ENCODE measurements at places on chromosomes 11 and 22.

DNA sequence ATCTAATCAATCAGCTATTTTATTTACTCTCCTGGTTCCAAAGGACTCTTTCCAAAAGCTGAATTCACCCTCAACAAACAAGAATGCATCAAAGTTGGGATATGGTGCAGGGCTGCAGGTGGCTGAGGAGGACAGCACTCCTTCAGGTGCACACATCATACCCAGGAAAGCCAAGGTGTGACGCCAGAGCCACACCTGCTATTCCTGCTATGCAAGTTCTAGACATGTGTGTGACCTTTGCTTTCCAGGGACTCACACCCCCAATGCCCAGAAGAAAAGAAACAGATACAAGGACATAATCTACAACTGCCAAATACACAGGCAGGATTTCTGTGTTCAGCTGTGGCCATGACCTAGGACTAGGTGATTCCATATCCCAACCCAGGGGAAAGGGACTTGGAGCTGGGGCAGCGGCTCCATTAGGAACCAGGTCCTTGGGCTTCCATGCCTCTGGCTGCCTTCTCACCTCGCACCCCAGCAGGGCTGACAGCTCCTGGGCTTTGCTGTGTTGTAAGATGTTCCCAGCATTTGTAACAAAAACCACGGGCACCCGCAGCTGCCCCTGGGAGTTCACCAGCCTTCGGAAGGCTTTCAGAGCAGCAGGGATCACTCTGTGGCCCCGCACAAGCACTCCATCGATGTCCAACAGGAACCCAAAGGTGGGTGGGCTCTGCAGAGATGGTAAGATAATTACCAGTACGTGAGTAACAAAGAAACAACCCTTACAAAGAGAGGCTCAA lies 9.8 kb downstream of the HDHD5 start:
- no peak for DNase-seq

- DNase-seq, result no peak
Measured at GRCh38 chr22:31893460-31893859, 50.9 kb upstream of the YWHAH start.

- DNase-seq, result no peak
Measured at GRCh38 chr11:129814244-129815014, 1.2 kb upstream of the TMEM45B start.

DNA sequence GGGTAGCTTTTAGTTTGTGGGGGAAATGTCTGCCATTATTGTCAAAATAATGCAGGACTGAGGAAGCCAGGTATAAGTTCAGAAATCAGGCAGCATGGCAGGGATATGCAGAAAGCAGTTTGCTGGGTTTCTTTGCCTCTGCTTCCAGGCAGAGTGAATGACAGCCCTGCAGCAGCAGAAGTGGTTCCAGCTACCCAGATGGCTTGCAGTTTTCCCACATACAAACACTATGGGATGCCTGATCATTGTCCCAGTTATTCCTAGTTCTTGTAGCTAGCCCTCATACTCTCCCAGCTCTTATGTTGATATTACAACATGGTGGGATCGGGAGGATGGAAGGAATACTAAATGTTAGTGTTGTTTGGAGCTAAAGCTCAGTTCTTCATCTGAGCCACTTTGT lies 2.8 kb upstream of the DIXDC1 start:
- no peak for DNase-seq

- no peak for DNase-seq
Measured at GRCh38 chr11:26244207-26244606, 87.7 kb upstream of the ANO3 start.

DNA sequence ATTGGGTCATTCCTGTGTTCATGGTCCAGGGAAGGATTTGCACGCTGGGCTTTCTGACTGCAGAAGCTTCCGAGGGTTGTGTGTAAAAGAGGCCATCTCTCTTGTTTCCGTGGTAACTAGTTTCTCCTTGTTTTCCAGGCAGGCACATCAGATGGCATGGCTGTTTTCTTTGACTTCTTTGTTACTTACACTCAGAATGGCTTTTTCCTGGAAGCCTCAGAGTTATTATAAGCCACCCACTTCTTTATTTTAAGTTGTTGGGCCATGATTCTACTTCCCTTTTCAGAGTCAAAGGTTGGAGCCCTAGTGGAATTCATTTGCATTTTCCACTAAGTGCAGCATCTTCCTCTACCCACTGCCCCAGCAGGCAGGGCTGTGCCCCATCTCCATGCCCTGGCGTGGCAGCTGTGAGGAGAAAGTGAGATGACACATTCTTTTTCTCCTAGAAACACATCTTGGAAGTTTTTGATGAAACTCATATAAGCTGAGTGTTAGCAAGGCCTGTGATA lies 94.9 kb downstream of the PRR5L start:
- no peak for DNase-seq

DNA sequence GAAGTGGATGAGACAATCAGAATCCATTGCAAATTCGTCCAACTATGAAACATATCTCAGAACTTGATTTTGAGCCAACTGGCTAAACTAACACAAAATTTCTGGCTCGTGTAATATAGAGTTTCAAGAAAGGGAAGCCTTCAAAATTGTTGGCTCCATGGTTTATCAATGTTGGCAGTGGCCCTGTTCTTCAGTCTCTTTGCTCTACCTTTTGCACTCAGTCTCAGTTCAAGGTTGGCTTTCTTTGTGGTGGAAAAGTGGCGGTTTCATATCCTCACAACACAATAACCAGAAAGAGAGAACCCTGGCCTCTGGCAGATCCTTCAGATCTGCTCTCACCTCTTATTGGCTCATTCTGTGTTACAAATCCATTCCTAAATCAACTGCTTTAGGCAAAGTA lies 473.8 kb upstream of the API5 start:
- DNase-seq, result no peak

- DNase-seq, result no peak
Measured at GRCh38 chr11:78010755-78011154, 12.3 kb downstream of the KCTD14 start.

DNA sequence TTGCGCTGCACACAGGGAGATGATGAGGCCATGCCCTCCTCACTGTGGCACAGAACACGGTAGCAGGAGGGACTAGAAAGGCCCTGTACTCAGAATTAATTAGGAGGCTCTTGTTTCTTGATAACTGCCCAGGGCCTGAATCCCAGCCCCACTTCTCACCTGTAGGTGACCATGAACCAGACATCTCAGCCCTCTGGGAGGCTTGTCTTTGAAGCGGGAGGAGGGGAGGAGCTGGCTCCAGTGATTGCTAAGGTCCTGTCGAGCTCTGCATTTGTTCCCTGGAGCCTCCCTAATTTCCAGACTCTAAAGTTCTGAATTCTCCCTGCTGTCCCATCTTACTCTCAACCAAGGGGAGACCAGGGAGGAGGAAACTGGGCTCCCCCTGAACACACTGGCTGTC lies 19.8 kb upstream of the OAF start:
- no peak for DNase-seq

DNA sequence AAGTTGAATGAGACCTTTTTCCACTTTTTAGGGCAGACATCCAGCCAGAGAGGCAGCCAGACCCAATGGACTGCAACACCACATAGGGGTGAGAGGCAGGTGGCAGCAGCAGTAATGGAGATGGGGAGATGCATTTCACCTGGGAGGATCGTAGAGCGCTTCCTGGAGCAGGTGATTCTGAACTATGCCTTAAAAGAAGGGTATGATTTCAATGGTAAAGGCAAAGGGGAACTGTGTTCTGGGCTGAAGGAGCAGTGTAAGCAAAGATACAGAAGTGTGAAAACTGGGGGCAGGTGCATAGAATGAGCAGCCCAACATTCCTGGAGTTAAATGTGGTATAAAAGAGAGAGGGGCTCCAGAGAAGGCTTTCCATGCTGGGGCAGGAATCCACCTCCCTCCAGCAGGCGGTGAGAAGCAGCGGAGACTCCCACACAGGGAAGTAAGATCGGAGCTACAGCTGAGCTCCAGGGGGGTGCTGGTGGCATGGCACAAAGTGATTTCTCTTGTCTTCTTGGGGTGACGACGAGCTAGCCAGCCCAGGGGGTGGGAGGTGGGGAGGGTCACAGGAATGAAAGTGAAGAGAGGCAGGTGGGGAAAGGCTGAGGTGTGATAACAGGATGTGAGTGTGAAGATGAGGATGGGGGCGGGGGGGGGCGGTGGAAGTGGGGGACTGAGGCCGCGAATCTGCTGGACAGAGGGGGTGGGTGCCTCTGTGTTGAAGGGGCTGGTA lies 4.3 kb upstream of the SERHL2 start:
- no peak for DNase-seq

DNA sequence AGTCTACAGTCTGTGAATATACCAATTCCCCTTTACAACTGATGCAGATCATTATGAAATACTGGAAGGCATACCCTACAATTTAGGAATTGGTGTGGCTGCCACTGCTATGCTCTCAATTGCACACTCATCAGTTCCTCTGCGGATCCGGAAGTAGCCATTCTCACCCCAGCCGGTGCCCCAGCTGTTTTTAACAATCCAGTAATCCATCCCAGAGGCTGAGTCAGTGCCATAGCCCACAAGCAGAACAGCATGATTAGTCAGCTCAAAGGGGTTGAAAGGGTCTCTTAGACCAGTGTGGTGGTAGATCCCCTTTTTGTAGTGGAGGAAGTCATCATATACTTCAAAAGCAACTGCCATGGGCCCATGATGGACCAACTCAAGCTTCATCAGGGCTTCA lies 43.6 kb downstream of the CTSC start:
- no peak for DNase-seq

DNA sequence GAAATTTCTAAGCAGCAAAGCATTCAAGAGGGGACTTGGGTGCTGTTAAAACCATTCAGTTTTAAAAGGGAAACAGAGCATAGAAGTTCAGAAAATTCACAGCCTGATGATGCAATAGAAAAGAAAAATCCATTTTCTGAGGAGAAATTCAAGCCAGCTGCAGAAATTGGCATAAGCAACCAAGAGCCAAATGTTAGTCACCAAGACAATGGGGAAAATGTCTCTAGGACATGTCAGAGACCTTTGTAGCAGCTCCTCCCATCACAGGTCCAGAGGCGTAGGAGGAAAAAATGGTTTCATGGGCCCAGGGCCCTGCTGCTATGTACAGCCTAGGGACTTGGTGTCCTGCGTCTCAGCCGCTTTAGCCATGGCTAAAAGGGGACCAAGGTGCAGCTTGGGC lies 5.5 kb upstream of the IRAG1 start:
- DNase-seq, result no peak

DNA sequence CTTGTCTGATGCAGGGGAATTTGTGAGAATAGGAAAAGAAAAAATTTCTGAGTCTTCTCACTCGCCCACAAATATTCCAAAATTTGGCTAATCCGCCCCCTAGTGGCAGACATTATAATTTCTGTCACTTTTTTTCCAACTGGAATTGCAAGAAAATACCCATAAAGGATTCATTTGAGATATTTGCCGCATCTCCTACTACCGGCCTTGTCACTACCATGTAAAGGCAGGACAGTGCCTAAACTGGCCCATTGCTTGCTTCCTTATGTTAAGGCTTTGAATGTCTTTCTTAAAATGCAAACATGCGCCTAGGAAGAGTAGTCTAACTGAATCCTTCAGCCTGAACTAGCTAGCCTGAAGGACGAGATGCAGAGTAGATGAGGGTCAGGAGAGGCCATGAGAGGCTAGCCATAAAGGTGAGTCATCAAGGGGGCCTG lies 9.3 kb upstream of the CEP295 start:
- no peak for DNase-seq

GRCh38 chr22:37953062-37953436 lies 352 bp downstream of the C22orf23 start:
- DNase-seq, result no peak

DNA sequence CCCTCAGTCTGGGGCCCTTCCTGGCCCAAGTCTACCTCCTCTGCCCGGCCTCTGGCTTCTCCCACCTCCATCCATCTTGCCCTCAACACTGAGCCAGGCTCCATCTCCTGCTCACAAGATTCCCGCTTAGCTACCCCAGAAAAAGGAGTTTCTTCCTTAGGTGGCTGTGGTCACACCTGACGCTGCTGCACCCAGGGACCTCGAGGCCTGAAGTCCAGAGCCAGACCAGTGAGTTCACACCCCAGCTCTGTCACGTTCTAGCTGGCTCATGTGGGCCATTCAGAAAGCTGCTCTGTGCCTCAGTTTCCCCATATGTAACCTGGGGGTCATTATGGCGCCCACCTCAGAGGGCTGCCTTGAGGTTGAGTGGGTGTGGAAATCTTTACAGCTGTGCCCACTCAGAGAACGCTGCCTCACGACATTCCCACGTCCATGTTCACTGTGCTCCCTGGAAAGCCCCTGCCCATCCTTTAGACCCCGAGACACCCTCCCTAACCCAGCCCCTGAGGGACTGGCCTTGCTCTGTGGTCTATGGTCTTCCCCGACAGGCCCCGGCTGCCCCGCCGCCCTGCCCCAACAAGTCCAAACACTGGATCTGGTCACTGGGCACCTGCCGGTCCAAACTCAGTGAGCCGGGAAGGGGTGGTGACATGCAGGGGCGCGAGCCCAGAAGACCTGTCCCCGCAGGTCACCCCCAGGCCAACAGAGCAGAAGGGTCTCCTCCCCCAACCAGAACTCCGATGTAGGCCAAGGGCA lies 9.8 kb downstream of the PLXNB2 start:
- DNase-seq, result no peak

DNA sequence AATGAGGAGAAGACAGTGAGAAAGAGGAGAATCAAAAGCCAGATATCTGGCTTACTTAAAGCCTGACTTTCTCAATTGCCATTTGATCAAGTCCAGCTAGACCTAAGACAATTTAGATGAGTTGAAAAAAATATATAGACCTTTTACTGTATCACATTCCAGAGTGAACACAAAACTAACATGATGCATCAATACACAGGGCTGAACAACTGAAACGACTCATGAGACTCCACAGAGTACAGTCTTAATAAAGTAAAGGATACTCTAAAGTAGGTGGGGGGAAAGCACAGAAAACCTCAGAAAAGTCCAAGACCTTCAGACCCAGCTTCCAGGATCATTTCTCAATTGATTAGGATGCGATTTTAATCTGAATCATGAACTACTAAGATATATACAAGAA lies 95.3 kb upstream of the OR9G4 start:
- no peak for DNase-seq

DNA sequence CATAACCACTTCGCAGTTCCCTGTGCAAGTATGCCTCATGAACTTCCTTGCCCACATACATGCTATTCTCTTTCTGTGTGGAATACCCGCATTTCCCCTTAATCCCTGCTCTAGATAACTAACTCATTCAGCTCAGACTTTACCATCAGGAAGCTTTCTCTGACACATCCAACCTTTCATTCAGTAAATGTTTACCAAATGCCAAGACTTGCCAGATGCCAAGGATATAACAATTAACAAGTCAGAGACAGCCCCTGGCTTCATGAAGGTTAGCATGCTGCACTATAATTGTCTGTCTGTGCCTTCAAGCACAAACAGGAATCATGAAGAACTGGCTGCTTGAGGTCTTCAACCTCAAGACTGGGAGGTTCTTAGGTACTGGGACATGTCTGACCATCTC lies 71.2 kb upstream of the GDPD4 start:
- DNase-seq, result no peak

Data from left renal pelvis (tissue), 4 donors.